ENCODE measurements at places on chromosomes 1 and 21. TPM values are rescaled to one million over a fixed set of nuclear protein-coding genes. Genes with fewer than 3 reads are reported as not detected.

ERG gene
- not detected for total RNA-seq

RGSL1 gene
- total RNA-seq = not detected

HOOK1 gene
- 14.4 TPM for total RNA-seq

SPRR5 gene
- not detected for total RNA-seq

ELOA gene
- 43.3 TPM for total RNA-seq

LCE1A gene
- total RNA-seq = not detected

RNU1-2 gene
- total RNA-seq = 3,852 TPM

LEMD1 gene
- total RNA-seq = not detected

NIT1 gene
- total RNA-seq = 12.8 TPM

IGSF3 gene
- total RNA-seq = not detected

CLCA1 gene
- total RNA-seq = not detected

GBP4 gene
- 17.5 TPM for total RNA-seq

TRIM17 gene
- total RNA-seq = 1.4 TPM

BATF3 gene
- total RNA-seq = not detected

DOCK7 gene
- 3.9 TPM for total RNA-seq

LCE1F gene
- not detected for total RNA-seq

HDGF gene
- total RNA-seq = 70.6 TPM

CAMK2N1 gene
- 8.4 TPM for total RNA-seq

SPRR3 gene
- total RNA-seq = not detected

DNA sequence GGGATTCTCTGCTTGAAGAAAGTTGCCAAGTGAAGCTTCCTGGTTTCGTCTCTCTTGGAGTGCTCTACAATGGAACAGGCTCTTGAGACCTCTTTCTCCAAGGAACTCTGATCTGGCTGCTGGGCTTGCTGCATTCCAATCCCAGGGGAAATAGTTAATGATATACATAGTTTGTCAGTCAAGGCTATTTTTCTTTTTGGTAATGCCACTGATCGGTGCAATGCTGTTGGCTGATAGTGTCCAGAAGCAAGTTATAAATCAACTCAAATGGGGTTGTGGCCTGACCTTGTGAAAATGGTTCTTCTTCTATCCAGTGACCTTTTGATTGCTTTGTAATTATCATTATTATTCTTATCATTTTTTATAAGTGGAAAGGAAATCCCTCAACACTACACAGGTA, 48.4 kb upstream of the TNFSF18 start:
- DNase-seq = no peak

GRCh38 chr21:42850866-42851391, 28.4 kb downstream of the WDR4 start:
- DNase-seq = peak; percentile 43

DNA sequence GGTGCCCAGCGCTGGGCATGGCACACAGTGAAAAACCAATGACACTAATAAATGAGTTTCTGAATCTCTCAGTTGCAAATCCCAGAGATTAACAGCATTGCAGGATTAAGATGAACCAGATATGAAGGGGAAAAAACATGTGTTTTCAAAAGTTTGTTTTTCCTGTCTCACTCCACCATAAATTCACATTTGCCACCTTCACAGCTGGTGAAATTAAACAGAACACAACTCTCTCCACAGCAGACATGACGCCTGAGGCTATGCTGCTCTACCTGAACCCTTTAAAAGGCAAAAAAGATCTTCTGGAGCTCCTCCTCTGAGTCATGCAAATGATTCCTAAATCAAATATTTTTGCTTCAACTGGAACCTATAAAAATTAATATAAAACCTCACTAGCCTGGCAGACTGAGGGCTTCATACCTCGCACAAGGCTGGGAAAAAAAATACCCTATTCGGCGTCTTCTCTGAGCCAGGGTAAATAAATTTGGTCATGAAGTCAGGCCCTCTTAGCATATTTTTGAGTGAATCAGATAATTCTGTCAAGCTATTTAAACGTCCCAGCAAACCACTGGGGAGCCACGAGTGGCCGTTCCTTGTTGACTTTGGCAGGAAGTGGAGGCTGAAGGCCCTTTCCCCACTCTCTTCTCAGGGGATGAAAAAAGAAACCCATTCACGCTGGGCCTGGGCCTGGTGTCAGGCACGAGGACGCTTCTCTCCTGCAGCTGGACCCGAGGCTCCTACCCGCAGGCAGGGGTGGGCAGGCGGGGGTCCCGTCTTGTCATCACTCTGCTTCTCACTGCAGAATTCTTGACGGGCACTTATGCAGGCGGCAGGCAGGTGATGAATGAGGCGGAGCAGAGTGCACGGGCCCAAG, 53.0 kb downstream of the DMRTB1 start:
- no peak for DNase-seq

DNA sequence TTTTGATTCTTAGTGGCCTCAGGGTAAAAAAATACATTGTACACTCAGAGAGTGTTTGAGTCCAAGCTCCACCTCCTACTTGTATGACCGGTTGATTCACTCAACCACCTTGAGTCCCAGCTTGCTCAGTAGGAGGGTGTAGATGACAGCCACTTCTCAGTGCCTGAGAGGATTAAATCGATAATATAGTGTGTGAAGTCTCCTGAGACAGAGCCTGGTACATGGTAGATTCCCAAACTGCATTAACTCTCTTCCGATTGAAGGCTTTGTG, 38.4 kb downstream of the NCMAP start:
- DNase-seq = no peak

GRCh38 chr1:40404670-40405462, 31.3 kb downstream of the SMAP2 start:
- peak; percentile 88 for DNase-seq

- DNase-seq = no peak
Measured at GRCh38 chr1:107789817-107790524, 175.0 kb downstream of the VAV3 start.

- DNase-seq = no peak
Measured at GRCh38 chr1:23867542-23867894, 572 bp downstream of the FUCA1 start.

GRCh38 chr1:7060745-7061144, 275.5 kb downstream of the CAMTA1 start:
- no peak for DNase-seq

GRCh38 chr1:232166942-232167341, 463.0 kb downstream of the SIPA1L2 start:
- DNase-seq = no peak

- no peak for DNase-seq
Measured at GRCh38 chr1:182035097-182035770, 26.3 kb downstream of the ZNF648 start.

GRCh38 chr1:17725084-17725719, 29.9 kb upstream of the ACTL8 start:
- no peak for DNase-seq

- DNase-seq = no peak
Measured at GRCh38 chr1:10738061-10739058, 58.1 kb downstream of the CASZ1 start.

DNA sequence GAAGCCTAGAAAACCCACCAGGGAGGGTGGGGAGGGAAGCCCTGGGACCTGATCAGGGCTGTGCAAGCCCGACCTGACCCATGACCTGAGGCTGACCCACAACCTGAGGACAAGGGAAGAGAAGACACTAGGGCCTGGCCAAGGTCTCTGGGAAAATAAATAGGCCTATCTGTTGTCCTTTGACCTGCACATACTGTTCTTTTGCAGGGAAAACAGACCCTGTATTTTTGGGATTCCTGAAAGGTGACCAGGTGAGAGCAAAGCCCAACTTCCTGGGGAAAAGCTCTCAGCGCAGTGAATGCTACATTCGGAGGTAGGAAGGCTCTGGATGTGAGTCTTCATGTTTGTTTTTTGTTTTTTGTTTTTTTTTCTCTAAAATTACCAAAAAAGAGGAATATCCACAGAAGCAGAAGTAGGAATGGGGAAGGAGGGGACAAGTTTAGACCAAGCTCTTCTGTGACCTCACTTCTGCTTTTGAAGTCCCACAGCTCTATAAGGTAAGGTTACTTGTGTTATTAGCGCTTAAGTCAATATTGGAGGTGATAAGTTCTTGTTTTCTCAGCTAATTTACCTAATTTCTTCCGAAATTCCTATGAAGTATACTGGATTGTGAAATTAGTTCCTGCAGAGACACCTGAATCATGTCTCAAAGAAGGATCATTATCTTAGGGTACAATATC, 26.2 kb upstream of the LYST start:
- DNase-seq = no peak

- DNase-seq = no peak
Measured at GRCh38 chr21:29904359-29905282, 35.2 kb downstream of the GRIK1 start.

DNA sequence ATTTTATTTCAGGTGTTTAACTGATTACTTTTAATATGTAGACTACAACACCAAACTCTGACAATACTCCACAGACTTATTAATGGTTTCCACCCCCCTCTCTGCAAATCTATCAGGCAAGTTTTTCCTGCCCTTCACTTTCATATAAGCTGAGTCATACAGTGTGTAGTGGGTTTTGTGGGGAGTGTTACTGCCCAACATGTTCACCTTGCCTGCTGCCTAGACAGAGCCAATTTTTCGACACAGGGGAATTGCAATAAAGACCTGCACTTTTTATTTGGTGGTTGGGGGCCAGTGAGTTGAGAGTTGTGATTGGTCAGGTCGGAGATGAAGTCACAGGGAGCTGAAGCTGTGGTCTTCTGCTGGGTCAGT, 119.7 kb downstream of the PPIAL4G start:
- no peak for DNase-seq

DNA sequence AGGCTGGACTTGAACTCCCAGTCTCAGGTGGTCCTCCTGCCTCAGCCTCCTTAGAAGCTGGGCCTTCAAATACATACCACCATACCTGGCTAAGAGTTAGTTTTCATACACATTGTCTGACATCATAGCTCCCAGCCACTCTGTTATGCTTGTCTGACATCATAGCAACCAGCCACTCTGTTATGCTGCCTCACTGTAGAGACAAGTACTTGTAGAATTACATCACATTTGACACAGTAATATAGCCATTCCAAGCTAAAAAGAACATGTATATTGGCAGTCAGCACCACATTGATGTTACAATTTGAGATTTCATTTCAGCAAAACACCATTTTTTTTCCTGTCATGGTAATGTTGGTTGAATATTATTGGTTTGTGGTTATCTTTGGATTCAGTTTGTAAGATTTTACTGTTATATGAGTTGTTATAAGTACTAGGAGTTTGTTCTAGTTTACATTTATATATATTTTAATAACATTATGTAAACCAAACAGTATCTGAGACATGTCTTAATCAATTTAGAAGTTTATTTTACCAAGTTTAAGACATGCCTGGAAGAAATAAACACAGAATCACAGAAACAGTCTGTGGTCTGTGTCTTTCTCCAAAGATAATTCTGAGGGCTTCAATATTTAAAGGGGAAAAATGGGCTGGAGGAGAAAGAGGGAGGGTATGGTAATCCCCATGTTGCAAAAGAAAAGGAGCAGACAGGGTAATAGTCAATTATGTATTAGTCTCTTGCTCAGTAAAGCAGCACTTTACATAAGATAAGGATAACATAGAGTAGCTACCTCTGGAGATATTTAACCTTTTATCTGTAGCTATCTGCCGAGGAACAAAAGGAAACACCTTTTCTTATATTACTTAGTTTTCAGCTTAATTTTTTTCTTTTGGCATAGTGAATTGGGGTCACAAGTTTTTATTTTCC, 43.0 kb downstream of the XPR1 start:
- DNase-seq = no peak

GRCh38 chr1:7265771-7266371, 480.6 kb downstream of the CAMTA1 start:
- no peak for DNase-seq

- no peak for DNase-seq
Measured at GRCh38 chr1:59078070-59078800, 218.7 kb upstream of the FGGY start.

DNA sequence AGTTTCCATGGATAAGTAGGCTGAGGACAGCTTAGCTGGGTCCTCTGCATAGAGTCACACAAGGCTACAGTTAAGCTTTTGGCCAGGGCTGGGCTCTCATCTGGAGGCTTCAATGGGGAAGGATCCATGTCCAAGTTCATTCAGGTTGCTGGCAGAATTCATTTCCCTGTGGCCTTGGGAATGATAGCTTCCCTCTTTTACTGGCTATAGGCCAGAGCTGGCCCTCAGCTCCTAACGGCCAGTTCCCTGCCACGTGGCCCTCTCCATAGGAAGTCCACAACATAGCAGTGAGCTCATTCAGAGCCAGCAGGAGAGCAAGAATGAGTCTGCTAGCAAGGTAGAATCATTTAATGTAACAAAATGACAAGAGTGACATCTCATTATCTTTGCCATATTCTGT, 15.1 kb upstream of the PODN start:
- DNase-seq = no peak

DNA sequence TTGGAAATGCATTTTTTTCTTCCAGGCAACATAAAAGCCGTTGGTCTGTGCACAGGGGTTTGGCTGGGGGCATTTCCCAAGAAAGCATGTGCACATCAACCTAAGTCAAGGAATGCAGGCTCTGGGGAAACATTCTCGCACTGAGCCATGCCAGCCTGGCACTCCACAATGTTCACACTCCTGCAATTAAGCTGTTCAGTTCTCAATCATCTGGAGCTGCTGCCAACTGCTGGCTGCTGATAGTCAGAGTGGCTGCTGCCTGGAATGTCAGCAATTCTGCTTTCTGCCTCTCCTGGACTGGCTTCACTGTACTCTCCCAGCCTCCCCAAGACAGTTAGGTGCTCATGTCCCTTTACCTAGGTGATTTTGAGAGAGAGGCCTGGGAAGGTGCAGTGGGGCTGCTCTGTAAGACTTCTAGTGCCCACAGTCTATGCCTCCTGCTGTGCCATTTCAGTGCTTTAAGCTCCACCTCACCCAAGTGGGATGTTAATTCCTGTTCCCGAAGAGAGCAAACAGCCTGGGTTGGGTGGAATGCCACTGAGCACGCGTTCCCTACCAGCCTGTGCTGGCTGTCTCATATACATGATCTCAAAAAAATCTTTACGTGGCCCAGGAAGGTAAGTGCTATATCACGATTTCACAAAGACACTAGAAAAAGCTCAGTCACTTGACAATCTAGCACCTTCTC, 131.7 kb downstream of the BRINP2 start:
- DNase-seq = no peak

- DNase-seq = no peak
Measured at GRCh38 chr1:17979815-17980214, 127.8 kb upstream of the IGSF21 start.

DNA sequence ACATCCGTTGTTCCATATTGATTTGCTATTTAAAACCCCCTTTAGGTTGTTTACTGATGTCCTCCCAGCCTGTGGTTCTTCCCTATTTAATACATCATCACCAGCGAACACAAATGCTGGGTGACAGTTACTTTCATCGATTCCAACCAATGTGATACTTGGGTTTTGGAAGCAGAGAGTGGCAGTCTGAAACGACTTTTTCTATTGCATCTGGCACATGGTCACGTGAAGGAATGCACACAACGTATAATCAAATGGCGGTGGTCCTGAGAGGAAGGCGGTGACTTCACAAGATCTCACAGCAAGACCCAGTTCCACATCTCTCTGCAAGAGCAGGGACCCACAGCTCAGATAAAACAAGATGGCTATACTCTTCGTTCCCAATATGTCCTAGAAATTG, 213.9 kb downstream of the DSCAM start:
- no peak for DNase-seq

GRCh38 chr1:107459204-107459904, 318.5 kb downstream of the NTNG1 start:
- no peak for DNase-seq

- DNase-seq = no peak
Measured at GRCh38 chr1:6084781-6085495, 39.2 kb downstream of the KCNAB2 start.
